ENCODE measurements at places on chromosomes 1 and 21. TPM values are rescaled to one million over a fixed set of nuclear protein-coding genes. Genes with fewer than 3 reads are reported as not detected.

The NBPF6 gene
- not detected for total RNA-seq

GRCh38 chr1:66271216-66271903 is 262.6 kb upstream of the SGIP1 start:
- DNase-seq: peak; percentile 89

- DNase-seq: no peak
Measured at GRCh38 chr1:115302390-115302961, 35.6 kb downstream of the NGF start.

DNA sequence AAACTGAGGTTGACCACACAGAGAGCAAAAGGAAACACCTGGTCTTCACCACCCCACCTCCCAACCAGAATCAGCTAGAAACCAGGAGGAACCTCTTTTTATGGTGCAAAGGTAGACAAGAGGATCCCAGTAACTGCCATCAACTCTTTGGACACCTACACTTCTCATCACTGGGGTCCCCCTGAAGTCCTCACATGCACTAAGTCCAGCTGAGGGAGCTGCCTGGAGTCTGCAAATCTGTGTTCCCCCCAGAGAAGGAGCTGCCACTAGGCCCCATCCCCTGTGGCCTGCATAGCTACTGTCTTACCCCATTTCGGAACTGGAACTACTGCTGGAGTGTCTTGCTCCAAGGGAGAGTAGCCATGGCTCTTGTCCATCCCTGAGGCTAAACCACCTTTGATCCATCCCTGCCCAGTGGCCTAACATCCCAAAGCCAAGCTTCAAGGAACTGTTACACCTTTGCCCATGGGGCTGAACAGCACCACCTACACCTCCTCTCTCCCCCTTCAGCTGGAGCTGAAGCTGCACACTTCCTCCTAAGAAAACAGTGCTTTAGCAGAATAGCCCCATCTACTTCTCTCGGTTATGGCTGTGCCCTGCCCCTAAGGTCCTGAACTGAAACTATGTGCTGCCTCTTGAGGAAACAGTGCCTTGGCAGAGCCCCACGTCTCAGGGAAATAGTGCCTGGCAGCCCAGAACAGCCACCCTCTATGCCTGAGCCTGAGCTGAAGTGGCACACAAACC is 85.4 kb upstream of the CD53 start:
- DNase-seq: no peak

DNA sequence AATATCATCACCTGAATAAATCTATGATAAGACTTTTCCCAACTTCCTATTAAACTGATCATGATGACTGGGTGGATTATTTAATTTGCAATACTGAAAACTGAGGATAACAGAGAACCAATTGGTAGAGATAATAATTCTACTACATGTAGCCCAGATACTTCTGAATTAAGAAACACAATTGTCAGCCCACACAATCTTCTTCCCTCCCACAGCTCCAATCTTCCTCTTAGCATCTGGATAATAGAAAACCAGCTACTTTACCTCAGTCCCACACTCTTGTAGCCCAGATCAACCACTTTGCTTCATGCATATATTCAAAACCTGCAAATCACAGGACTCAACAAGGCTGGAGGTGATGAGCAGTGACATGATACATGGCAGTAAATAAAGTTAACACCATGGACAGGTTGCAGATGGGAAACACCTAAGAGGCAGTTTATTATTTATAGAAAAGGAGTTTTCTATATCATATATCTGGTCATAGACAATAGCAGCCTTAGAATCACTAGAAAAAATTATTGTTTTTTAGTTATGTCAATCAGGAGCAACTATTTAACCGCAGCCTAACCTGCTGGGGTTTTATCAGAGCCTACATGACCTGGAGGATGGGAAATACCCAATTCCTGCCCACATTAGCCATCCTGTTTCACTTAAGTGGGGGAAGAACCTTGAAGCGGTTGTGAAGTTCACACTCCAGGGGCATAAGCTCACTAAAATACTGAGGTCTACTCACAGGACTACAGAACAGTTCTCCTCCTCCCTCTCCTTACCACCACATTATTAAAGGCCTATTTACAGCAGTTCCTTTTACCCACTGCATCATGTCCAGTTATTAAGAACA is 16.7 kb downstream of the FRRS1 start:
- no peak for DNase-seq

- DNase-seq: peak; percentile 66
Measured at GRCh38 chr1:73105755-73106154, 823.4 kb upstream of the NEGR1 start.

The WDR64 gene
- not detected for total RNA-seq

GRCh38 chr1:172212124-172212523 is 208.4 kb upstream of the C1orf105 start:
- DNase-seq: no peak

The SPRR1B gene
- total RNA-seq: not detected

DNA sequence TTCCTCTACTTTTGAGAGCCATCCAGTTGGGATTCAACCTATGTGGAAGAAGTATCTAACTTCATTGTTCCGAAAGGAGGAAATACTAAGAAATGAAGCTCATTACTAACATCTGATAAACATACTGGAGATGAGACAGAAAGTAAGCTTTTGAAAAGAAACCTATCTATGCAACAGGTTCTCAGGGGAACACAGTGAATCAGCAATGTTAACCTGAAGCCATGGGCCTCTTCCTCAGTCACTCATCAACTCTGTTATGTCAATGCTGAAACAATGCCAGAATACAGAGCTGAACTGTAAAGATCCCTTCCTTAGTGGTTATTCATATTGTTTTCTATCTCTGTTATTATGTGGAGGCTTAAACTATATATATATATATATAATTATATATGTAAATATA is 55.5 kb upstream of the ESRRG start:
- DNase-seq: no peak

- no peak for DNase-seq
Measured at GRCh38 chr1:64975127-64975526, 8.8 kb upstream of the JAK1 start.

Data from posterior vena cava (tissue), 2 donors.